ENCODE measurements at places on chromosomes 3 and 15.

GRCh38 chr3:65401359-65402305 is 637.1 kb downstream of the MAGI1 start:
- DNase-seq, result no peak

DNA sequence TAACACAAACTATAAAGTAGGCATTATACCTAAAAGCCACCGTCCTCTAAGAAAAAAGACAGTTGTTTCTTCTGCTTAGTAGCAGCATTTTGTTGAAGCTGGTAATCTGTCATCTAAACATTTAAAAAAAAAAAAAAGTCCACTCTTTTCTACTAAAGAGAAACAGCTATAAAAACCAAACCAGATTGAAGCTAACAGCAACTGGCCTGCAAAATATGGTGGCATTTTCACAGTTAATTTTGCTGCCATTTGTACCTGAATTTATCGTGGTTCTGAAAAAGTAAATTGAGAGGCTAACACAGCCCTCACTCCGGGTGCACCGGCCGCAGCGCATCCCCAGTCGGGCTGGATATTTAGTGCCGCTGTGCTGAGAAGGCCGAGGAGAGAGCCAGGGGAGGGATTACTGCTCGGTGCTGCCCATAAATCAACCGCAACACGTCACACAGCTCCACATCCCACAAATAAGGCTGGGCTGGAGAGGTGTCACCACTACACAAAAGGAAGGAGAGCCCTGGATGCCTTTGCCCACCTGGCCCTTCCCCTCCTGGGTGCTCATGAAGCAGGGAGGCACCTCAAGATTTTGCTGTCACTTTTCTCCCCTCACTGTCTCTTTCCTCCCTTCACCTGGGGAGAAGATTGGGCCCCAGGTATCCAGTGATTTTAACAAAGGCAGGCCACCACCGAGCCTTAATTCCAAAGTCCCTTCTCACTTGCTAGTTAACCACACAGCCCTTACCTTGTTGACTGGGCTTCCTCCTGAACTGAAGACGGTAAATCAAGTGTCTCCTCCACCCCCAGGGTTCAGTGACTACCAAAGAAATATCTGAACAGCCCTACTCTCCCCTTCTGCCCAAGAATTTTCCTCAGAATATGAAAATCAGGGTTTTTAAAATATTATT is 44.4 kb downstream of the MECOM start:
- no peak for DNase-seq

- DNase-seq, result no peak
These were observed 232.6 kb upstream of the CHRM5 start for GRCh38 chr15:33735637-33736247.

DNA sequence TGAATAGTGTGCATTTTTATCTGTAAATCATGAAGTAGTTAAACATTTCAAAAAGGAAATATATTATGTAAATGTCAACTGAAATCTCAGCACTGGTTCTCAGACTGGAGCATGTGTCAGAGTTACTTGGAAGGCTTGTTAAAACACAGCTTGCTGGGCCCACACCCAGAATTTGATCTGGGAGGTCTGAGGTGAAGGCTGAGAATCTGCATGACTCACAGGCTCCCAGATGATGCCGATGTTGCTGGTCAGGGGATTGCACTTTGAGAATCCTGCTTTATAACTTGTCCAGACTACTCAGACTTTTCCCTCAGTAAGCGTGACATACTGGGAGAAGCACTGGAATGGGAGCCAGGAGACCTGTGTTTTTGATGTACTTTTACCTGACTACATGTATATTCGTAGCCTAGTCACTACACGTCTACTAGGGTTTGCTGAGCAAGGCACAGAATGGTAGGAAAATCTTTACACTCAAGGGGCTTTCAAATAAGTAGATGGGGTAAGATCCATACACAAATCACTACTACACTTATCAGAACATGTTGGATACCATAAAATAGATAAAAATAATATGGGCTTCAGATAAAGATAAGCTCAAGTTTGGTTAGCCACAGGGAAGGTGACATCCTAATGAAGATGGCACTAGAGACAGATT is 77.1 kb upstream of the MEX3B start:
- DNase-seq, result no peak

DNA sequence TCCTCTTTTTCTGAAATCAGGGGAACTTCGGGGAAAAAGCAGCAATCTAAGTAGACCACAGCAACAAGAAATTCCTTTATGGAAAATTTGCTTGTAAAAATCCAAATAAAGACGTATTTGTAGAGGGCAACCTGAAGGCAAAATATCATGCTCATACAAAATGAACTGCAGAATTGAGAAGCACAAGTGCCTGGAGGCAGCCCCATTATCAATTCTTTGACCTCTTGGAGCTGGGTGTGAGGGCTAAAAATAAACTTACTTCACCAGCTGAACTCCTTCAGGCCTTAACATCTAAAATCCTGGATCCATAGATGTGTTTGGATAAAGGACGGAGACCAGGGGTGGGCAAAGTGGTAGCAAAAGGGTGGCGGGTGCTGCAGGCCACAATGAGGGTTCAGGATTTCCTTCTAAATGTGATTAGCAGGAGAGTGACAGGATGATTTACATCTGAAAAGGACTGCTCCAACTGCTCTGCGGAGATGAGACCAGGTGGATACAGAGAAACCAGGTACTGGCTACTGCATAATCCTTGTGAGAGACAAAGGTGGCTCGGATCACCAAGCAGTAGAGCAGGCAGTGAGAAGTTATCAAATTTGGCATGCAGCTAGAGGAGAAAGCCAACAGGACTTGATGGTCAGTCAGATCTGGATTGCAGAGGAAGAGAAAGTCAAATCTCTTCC is 81.7 kb upstream of the TJP1 start:
- no peak for DNase-seq

All from activated effector memory CD4-positive, alpha-beta T cell treated with anti-CD3 and anti-CD28 coated beads, Interleukin-2, amount 50 U/mL, for 16 hours (primary cell).